ENCODE measurements at places on chromosomes 2 and 18.

DNA sequence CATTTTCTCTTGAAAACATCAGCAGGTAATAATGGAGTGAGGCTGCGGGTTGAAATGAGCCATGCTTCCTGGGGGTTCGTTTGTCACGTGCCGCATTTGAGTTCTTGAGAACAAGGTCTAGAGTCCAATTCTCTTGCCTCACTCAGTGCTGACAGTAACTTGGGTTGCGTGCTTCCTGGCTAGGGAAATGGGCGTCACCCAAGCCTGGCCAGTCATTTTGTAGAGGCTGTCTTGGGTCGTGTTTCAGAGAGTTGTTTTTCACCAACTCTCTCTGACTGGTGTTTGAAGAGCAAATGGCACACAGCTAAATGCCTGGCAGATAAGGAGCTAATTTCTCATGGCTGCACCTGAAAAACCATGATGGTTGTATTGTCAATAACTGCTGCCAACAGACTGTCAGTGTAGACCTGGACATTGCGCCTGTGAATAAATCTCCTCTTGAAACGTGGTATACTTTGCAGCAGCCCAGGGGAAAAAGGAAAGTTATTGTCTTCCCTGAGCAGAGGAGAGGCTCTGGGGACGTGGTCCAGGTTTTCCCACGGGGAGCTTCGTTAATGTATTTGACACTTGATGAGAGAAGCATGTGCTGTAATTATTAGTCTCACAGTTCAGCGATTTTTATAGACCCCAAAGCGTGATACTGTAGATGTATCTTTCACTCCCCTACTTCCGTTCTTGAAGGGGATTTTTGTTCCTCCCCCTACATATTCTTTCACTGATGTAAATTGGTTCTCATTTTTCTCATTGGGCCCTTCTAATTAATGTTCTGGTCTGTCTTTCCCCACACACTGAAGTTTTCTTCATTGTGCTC is 196.0 kb downstream of the FHOD3 start:
- DNase-seq = no peak

- no peak for DNase-seq
Measured at GRCh38 chr2:129135017-129135416, 816.3 kb upstream of the HS6ST1 start.

DNA sequence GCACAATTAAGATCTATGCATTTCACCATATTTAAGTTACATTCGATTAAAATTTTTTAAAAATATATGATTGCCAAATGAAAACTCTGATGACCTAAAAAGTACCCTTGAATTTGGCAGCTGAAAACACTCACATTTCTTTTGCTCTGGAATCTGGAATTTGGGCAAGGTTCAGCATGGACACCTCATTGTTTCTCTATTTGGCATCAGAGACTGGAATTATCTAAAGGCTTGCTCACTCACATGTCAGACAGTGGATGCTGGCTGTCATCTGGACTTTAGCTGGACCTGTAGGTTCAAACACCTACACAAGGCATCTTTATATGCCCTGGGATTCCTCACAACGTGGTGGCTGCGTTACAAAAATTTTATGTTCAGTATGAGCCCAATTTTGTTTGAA is 16.1 kb downstream of the MBOAT2 start:
- no peak for DNase-seq

DNA sequence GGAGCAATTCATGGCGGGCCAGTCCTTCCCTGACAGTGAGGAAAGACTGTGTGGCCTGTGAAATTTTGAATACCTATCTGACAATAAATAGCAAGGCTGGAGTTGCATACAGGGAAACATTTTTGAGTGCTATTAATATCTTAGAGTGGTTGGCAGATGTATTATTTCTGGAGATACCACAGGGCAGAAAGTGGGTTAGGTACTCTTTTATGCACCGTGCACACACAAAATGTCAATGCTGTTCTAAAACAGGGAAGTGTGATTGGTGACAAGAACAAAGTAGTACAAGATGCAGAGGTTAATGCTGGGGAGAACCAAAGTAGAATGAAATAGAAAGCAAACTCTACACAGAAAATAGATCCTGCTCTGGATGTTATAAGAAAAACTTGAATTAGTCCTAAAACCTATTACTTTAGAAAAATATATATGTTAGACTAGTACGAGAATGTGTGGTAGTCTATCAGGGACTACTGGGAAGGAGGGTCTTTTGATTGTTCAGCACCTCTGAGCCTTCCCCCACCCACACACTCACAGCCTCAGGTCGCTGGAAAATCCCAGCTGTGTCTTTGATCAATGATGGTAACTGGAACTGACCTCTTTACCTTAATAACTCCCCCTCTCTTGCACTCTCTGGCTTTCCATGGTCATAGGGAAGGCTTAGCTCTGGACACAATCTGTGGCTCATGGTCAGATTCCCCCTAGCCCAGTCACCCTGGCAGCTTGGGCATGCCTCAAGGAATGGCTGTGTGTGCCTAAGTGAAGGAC is 58.2 kb downstream of the SERPINB8 start:
- DNase-seq = no peak

GRCh38 chr2:60294901-60295635 is 258.4 kb downstream of the BCL11A start:
- DNase-seq = peak; percentile 22

DNA sequence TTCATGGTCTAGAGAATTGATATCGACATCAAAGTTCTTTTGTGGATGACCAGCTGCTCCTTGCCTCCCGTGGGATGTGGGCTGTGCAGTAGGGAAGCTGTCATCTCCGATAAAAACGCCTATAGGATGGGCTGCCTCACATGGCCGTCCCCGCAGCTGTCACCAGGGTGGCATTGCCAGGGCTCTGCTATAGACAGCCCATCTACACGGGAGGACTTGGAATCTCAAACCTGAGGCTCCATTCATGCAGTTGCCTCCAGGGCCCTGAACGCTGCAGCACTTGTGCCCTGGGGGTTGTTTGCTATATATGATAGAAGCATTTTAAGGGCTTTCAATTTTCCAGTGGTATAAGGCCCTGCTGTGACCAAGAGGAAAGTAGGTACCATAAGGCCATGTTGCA is 183.1 kb downstream of the MYCN start:
- DNase-seq = no peak

- DNase-seq = no peak
Measured at GRCh38 chr2:14827226-14828023, 194.9 kb downstream of the LRATD1 start.

- no peak for DNase-seq
Measured at GRCh38 chr2:67585400-67585799, 188.3 kb downstream of the ETAA1 start.

GRCh38 chr2:9281145-9281544 is 74.5 kb downstream of the ASAP2 start:
- no peak for DNase-seq

GRCh38 chr18:58542426-58543159 is 86.3 kb downstream of the ALPK2 start:
- DNase-seq = no peak

DNA sequence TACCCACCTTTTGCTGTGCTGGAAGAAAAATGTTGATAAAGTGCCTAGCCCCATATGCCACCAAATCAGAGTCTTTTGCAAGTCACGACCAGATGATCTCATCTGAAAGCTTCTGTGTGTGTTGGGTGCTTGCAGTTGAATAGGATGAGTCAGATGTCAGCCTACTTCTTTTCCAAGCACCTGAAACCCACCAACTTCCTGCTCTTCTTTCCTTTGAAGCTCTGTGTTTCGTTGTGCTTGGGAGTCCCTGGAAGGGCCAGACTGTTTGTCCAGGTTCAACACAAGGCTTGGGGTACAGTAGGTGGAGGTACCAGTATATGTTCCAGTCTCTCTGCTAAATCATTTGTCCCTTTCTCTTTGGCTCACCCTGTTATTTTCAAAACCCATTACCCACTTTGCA is 36.8 kb upstream of the LCLAT1 start:
- no peak for DNase-seq

- DNase-seq = no peak
Measured at GRCh38 chr2:177246000-177246399, 18.5 kb downstream of the NFE2L2 start.

DNA sequence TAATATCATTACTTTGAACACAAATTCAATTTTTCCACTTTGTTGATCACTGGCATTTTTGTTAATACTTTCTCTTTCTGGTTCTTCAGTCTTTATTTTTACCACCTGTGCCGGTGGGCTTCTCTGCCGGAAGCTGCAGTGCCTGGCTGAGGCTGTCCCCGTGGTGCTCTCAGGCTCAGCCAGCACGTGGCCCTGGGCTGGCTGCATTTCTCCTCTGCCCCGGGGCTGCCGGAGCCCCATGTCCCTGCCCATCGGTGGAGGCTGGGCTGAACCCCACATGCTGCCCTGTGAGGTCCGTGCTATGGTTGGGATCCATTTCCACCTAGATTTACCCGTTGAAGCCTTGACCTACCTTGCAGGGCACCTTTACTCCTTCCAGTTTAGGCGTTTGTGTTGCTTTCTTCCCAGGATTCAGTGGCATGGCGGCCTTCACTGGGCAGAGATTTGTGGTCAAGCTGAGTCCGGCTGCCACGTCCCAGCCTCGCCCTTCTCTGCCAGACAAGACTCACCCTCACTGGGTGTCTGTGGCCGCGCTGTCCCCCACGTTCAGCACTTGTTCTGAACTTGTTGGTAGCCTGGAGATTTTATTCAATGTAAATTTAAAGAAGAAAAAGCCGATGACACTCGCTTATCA is 12.8 kb upstream of the TMEM18 start:
- no peak for DNase-seq

DNA sequence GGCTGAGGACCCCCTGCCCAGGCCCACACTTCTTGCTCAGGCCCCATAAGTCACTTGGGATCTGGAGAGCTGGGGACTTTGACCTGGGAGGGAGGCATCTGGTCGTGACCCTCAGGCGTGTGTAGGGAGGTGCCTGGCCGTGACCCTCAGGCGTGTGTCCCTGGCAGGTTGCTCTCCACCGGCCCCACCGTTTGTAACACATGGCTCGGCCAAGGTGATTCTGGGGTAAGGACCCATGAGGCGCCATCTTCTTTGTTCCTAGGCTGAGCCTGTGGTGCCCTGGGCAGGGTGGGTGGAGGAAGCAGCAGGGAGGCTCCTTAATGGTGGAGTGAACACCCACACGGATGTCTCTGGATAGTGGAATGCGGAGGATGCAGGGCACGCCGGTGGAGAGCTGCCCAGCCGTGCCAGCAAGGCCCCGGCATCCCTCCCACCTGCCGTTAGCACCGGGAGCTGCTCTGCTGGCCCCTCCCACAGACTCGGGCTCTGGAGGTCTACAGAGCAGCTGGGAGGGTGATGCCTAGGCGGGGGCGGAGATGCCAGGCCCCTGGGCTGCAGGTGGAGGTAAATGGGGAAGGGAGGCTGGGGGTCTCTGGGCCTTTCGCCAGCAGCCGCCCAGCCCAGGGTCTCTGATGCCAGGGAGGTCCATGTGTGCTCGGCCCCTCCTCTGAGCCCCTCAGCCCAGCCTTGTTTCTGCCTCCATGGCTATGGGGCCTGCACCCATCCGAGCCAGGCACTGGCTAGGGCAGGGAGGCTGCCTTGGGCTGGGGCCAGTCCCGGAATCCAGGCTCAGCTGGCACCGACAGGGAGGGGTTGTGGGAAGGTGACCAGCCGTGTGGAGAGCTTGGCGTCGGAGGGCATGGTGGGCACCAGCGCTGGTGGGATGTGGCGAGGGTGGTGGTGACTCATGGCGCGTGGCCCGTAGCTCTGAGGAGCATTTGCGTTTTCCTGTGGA is 1.1 kb upstream of the GAL3ST2 start:
- no peak for DNase-seq

DNA sequence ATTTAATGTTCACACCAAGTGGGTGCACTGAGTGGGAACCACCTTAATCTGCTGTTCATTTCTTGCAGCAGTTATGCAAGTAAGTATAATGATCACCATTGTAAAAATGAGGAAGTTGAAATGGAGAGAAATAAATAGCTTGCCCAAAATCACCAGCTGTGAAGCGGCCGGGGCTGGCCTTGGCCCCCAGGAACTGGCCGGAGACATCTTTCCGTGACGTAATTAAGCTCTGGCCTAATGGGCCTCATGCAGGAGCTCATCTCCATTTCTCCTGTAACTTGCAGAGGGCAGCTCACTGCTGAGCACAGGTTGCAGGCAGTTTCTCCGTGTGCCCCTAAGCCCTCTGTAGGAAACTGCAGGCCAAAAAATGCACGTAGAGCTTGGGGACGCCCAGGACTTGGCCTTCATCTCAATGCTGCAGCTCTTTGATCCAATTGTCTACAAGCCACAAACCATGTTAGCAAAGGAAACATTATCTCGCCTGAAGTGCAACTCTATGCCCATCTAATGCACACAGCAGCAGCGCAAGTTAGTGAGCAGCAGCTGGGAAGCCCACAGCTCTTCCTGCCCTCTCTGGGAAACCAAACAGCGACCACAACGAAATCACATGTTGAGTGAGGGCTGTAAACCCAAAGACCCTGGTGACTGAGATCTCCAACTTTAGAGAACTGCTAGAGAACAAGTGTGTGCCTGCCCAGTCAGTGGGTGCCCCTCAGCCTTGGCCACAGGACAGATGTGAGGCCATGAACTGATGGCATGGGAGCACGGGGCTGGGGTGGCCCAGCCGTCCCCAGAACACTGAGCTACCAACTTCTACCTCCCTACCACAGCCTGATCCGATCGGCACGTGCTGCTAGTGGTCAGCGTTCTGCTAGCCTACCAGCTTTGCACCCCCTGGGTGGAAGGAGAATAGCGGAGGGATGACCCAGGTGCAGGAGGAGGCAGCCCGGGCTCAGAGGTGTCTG is 28.8 kb downstream of the APCDD1 start:
- no peak for DNase-seq

GRCh38 chr2:80530442-80531064 is 226.0 kb upstream of the LRRTM1 start:
- DNase-seq = no peak

GRCh38 chr2:49582946-49583345 is 428.6 kb upstream of the FSHR start:
- DNase-seq = no peak

DNA sequence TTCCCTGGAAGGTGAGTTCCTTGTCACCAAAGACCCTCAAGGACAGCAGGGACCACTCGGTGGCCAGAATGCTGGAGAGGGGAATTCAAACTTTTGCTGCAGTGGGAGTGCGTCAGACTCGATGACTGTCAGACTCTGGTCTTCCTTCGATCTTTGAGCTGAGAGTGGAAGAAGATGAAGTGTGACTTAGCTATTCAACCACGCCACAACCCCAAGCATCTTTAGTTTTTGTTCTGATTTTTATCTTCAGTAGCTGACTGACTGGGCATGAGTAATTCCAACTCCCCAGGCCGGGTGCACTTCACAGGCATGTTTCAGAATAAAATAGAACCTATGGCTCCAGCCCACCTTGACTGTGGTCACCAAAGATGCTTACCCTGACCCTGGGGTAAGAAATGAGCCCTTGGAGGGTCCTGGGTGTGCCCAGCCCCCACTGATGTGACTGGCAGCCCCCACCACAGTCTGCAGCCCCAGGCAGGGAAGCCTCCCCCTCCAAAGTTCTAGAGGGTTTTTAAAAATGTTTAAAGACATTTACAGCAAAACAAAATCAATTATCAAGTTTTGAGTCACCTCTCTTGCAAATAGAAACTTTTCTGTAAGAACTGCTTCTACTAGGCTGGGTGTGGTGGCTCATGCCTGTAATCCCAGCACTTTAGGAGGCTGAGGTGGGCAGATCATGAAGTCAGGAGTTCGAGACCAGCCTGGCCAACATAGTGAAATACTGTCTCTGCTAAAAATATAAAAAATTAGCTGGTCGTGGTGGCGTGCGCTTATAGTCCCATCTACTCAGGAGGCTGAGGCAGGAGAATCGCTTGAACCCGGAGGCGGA is 24.9 kb upstream of the YWHAQ start:
- DNase-seq = no peak

All from hypothalamus (tissue), 51 donors.